Psoas muscle (tissue), 8 donors: ENCODE measurements at places on chromosomes 11 and 22. TPM values are rescaled to one million over a fixed set of nuclear protein-coding genes. Genes with fewer than 3 reads are reported as not detected.

GRCh38 chr22:30028731-30029130 is 51.5 kb upstream of the HORMAD2 start:
- DNase-seq: no peak
- peaks cover 2% of the 10 kb centered on the region for H3K36me3 ChIP-seq
- H3K27ac ChIP-seq: no peak overlapping the region

DNA sequence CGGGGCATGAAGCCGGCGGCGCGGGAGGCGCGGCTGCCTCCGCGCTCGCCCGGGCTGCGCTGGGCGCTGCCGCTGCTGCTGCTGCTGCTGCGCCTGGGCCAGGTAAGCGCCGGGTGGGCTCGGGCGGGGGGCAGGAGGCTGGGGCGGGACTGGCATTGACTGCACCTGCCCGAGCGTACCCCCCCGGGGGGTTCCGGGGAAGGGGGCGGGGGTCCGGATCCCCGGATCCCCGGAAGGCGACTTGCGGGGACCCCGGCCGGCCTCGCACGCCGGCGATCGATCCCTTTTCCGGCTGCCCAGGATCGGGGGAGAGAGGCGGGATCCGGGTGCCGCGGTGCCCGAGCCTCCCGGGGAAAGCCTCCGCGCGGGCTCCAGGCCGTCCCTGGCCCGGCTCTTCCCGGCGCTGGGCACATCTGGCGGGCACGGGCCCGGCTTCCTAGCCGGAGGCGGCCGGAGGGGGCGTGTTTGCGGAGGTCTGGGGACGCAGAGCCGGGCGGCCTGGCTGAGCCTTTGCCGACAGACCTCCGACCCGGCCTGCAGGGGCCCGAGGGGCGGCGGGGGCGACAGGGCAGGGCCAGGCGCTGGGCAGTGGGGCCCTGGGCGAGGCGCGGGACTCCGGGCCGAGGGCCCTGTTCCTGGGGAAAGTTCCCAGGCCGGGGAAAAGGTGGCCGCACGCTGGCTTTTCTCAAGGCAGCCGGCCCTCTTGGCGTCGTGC is 705 bp downstream of the PTPRJ start:
- peak overlapping the region; percentile 90 for H3K4me3 ChIP-seq
- peak; percentile 72 for DNase-seq
- no peaks in the 10 kb centered on the region for H3K27me3 ChIP-seq
- H3K36me3 ChIP-seq: no peaks in the 10 kb centered on the region
- peak overlapping the region; percentile 53 for H3K27ac ChIP-seq

DNA sequence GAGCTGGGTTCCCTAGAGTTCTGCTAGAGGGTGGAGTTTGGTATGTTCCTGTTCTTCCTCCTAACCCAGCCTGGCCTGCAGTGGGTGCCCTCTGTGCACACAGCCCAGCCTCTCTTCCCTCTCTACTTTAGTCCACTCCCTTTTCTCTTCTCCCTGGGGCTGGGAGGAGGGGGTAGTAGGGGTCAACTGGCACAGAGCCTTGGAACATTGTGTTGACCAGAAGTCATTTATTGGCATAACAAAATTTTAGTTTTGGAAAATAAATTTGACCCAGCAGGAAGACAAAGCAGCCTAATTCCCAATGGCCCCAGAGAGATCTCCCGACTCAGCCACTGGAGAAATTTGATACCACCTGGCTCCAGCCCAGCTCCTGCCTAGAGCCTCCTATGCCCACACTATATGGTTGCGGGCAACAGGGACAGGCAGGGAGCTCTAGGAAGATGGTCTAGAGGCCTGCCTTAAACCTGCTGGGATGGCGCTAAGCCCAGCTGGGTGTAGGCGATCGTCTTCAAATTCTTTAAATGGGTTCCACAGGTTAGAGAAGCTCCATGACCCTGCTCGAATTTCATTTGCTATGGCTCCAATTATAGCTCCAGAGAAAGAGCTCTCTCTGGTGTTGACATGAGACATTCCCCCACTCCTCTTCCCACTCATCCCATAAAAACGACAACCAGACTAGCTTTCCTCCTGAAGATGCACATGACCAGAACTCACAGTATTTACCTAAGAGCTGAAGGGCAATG is 9.9 kb downstream of the PCSK7 start:
- peak overlapping the region; percentile 86 for H3K27ac ChIP-seq
- H3K4me1 ChIP-seq: peaks cover 44% of the 10 kb centered on the region
- no peaks in the 10 kb centered on the region for H3K27me3 ChIP-seq
- H3K4me3 ChIP-seq: no peak overlapping the region

DNA sequence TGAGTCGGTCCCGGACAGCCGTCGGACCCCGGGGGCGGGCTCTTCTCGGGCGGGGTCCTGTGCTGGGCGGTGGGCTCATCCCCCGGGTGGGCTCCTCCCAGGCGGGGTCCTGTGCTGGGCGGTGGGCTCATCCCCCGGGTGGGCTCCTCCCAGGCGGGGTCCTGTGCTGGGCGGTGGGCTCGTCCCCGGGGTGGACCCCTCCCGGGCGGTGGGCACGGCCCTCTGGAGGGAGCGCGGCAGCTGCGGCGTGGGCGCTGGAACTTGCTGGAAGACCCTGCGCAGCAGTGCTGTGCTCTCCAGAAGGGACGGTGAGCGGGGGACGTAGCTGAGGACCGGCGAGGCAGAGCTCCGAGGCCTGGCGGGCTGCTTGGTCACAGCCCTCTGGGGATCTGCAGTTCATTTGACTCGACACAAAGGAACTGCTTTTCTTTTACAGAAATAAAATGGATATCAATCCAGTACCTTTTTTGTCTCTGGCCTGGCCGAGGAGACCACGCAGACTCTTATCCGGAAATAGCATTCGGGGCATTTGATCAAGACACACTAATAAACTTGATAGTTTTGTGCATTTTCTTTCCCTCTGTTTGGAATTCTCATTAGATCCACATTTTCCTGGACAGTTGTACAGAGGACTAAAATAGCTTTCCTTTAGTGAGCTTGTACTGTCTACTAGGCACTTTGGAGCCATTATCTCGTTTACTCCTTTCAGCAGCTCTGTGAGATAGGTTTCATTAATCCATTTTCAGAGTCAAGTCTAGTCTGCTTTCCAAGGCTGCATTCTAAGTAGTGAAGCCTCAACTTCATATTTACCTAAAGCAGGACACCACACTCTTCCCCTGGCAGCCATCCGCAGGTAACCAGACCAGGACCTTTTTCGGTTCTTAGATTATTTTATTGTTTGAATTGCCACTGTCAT is 812 bp downstream of the JAM3 start:
- peak overlapping the region; percentile 70 for H3K27ac ChIP-seq
- H3K27me3 ChIP-seq: no peaks in the 10 kb centered on the region
- DNase-seq: no peak
- H3K36me3 ChIP-seq: no peaks in the 10 kb centered on the region

DNA sequence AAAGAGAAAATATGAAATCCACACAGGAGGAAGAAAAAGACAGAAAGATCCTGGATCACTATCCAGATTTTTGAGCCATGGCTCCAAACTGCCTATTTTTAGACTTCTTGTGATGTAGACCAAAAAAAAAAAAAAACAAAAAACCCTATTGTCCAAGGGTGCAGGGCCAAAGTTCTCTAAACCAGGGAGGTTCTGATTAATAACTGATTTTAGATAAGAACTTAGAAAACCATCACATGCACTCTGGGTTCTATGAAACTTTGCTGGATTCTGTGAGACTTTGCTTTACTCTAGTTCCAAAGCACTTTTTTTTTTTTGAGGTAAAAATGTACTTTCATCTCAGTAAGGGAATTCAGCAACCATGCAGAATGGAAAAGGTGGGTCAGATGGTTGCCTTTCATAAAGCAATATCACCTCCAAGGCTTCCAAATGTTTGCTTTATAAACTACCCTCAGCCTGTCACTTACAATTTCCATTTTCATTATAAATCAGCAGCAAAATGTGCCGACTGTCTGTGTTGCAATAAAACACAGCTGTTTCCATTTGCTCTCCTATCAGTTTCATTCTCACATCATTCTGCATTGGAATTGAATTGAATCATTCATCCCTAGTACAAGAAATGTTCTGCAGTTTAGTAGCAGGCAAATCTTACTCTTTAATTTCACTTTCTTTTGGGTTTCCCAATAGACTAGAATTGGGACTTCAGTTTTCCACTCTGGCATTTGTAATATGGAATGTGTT is 1584.3 kb upstream of the RAG2 start:
- H3K27me3 ChIP-seq: no peaks in the 10 kb centered on the region
- H3K4me1 ChIP-seq: no peaks in the 10 kb centered on the region
- no peak for DNase-seq
- H3K27ac ChIP-seq: no peak overlapping the region
- no peak overlapping the region for H3K4me3 ChIP-seq

GRCh38 chr22:46067159-46068111 is 82.9 kb upstream of the PPARA start:
- peak; percentile 51 for DNase-seq
- H3K27me3 ChIP-seq: no peaks in the 10 kb centered on the region
- H3K4me3 ChIP-seq: peak overlapping the region; percentile 88

GRCh38 chr11:824292-824880 is 3.3 kb upstream of the CRACR2B start:
- peaks cover 47% of the 10 kb centered on the region for H3K4me1 ChIP-seq
- peaks cover 25% of the 10 kb centered on the region for H3K27me3 ChIP-seq

DNA sequence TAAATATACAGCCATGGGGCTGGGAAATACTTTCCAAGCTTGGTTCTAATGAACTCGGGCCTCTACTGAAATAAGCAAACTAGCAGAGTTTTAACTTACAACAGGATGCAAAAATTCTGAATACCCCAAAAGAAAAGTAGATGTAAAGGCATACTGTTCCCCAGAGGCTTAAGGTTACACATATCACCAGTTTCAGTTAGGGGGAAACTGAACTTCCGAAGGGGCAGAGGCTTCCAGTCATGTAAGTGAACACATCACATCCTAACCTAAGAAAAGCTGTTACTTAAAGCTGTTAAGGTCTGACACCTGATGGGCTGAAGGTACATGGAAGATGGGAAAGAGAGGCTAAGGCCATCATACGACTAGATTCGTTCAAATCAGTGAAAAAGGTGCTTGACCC is 2.3 kb downstream of the GAB2 start:
- H3K4me1 ChIP-seq: peaks cover 18% of the 10 kb centered on the region
- no peak overlapping the region for H3K4me3 ChIP-seq
- no peak for DNase-seq
- H3K36me3 ChIP-seq: no peaks in the 10 kb centered on the region

DNA sequence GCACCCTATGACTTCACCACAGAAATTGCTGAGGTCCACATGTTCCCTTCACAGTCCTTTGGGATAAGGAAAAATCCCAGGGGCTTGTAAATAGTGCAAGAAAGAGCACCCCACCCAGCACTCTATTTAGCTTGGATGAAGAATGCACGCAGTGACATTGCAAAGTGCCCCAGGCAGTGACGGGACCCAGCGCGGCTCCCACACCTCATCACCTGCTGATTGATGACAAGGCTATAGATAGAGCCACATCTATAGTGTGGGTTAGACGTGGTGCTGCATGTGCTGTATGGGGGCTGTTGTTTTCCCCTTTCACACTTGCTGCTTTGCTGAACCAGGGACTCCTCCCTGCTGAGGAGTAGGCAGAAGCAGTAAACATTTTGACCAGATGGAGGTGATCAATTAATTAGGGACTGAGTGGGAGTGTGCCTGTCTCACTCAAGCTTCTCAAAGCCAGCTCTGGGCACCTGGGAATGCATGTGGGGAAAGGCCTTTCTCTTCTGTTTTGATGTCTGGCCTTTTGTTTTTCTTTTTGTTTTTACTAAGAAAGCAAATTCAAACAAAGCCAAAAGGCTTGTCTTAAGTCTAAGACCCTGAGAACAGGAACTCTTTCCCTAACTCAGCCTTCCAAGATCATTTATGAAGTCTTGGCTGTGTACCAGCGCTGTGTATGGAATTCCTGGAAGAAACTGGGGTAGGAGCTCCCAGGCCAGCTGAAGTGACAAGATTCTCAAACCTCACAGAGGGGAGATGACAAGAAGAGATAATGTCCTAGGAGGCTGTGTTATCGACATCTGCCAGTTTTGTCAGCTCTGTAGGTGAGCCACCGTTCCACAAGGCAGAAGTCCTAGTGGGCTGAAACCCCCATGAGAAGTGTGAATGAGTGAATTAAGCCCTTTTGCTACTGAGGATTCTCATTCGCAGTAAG is 219.7 kb downstream of the BARX2 start:
- H3K27me3 ChIP-seq: no peaks in the 10 kb centered on the region
- no peaks in the 10 kb centered on the region for H3K36me3 ChIP-seq
- H3K4me1 ChIP-seq: no peaks in the 10 kb centered on the region
- no peak overlapping the region for H3K27ac ChIP-seq
- no peak for DNase-seq

- DNase-seq: no peak
- no peaks in the 10 kb centered on the region for H3K4me1 ChIP-seq
- no peaks in the 10 kb centered on the region for H3K27me3 ChIP-seq
Observed at GRCh38 chr11:17601256-17601671, 54.2 kb downstream of the OTOG start.

DNA sequence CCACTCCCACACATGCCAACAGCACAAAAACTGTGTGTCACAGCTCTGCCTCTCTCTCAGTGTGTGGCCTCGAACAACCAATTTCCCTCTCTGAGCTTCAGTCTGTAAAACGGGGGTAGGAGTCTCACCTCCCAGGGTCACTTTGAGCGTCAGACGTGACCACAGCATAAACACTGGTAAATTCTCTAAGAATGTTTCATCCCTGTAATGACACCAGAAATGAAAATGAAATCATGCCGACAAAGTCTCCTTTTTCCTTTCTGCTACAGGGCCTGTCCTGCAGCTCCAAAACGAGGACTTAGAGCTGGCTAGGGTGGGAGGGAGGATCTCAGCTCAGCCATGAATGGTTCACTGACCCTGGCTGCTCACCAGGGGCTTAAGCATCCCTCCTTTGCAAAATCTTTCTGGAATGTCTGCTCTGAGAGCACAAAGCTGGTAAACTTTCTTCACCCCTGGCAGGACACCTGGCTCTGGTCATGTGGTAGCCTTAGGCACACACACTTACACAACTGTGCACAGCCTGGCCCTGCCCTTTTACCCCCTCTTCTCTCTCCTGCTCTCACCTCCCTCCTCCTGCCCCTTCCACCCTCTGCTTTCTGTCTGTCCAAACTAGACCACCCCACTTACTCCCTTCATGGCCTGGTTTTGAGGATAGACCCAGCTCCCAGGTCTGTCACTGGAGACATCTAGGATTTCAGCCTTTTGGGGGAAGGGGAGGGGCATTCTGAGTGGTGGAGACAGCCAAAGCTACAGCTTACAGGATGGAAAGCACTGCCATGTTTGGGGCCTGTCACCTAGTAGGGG is 12.3 kb upstream of the TSKU start:
- H3K4me3 ChIP-seq: no peak overlapping the region
- H3K27ac ChIP-seq: peak overlapping the region; percentile 0
- H3K4me1 ChIP-seq: peaks cover 30% of the 10 kb centered on the region
- DNase-seq: peak; percentile 85
- H3K27me3 ChIP-seq: no peaks in the 10 kb centered on the region
- H3K36me3 ChIP-seq: no peaks in the 10 kb centered on the region

GLYATL2 gene
- polyA plus RNA-seq: not detected

GALNT18 gene
- polyA plus RNA-seq: 4.6 TPM

LDHA gene
- 903 TPM for polyA plus RNA-seq

FGF19 gene
- polyA plus RNA-seq: not detected

MAJIN gene
- not detected for polyA plus RNA-seq

PIK3IP1 gene
- polyA plus RNA-seq: 10.8 TPM
